Lower lobe of right lung (tissue), 2 donors: ENCODE measurements at places on chromosomes 13 and 19. TPM values are rescaled to one million over a fixed set of nuclear protein-coding genes. Genes with fewer than 3 reads are reported as not detected.

The ATP11A gene
- 281 TPM for total RNA-seq

The LRRC4B gene
- total RNA-seq = 3.9 TPM

- DNase-seq = no peak
These were observed 4.1 kb upstream of the NANOS3 start for GRCh38 chr19:13872695-13873389.

- no peak for DNase-seq
These were observed 1.6 kb upstream of the METTL21C start for GRCh38 chr13:102696465-102696864.

- no peak for DNase-seq
These were observed 52.0 kb downstream of the RAB20 start for GRCh38 chr13:110509478-110509926.

The TUBB4A gene
- 1.2 TPM for total RNA-seq
